Tracheal epithelial cell (primary cell): ENCODE measurements at places on chromosomes 11 and 22. TPM values are rescaled to one million over a fixed set of nuclear protein-coding genes. Genes with fewer than 3 reads are reported as not detected.

The GSTT2 gene
- total RNA-seq = not detected in 2 replicates

The OR52E8 gene
- not detected in 2 replicates for total RNA-seq

The CPT1B gene
- 2.2 TPM in 1 of 2 replicates, not detected in the other for total RNA-seq

The APOL3 gene
- 0.21 and 2.9 TPM in 2 replicates for total RNA-seq

The OR56A1 gene
- total RNA-seq = not detected in 2 replicates

The CKAP5 gene
- 49.7 and 62.4 TPM in 2 replicates for total RNA-seq

The OR51I1 gene
- total RNA-seq = 0.24 TPM in 1 of 2 replicates, not detected in the other

The CHRNA10 gene
- 0.48 TPM in 1 of 2 replicates, not detected in the other for total RNA-seq

The MUC5AC gene
- under 0.01 TPM in 1 of 2 replicates, not detected in the other for total RNA-seq

The PHLDA2 gene
- total RNA-seq = 7.7 and 14.7 TPM in 2 replicates

The WT1 gene
- total RNA-seq = not detected in 2 replicates

The OR4C45 gene
- not detected in 2 replicates for total RNA-seq
